ENCODE measurements at places on chromosomes 12 and 14.

DNA sequence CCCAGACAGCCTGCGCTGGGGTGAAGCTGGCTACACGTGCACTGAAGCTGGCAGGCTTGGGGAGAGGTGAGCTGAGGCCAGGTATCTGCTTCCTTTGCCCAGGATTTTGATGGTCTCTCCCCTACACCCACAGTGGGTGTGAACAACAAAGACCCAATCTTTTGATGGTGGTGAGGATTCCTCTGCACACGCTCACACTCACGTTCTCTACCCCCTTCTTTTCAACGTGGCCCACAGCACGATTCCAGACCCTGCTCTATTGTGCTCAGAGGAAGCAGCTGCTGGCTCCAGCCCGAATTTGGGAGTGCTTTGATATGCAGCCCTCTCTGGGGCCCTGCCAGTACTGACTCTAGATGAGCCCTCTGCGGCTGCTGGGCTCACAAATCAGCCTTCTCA is 4.9 kb downstream of the CD9 start:
- no peak for DNase-seq

DNA sequence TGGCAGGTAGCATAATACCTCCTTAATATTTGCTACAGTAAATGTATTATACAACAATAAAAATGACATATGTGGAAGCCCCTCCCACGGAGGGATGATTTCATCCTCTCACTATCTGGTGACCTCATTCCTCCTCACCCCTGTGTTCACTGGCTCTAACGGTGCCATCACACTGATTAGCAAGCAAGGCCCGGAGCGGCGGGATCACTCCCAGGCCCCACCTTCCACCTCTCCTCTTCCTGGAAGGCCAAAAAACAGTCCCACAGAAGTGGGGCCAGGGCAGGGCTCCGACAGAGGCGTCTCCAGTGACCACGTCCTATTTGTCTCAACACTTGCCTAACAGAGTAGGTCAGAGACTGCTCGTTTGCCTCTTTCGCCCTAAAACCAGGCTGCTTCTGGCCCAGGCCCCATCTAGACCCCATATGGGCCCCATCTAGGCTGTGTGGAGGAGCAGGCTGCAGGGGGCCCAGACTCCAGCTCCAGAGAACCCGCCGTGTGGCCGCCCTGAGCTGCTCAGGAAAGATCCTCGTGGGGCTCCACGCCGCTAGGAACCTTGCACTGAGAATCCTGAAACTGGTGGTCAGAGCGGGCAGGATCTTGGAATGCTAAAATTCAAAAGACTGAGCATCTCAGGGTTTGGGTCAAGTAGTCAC is 3.7 kb downstream of the SELPLG start:
- no peak for DNase-seq

DNA sequence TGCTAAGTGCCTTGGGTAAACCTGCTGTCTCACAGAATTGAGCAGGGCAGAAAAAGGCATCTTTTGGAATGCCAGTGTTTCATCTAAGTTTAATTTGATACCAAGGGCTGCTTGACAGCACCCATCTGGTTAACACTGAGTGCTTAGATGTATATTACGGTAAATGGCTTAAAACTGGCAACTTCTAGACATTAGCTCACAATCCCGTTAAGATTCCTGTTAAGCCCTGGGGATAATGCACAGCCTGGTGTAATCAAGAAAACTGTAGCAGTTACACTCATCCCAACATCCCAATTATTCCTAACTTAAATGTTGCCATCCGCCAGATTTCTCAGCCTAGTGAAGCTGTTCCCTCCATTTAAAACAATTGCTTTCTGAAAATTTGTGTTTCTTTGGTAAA is 29.9 kb downstream of the PPFIBP1 start:
- DNase-seq = no peak

DNA sequence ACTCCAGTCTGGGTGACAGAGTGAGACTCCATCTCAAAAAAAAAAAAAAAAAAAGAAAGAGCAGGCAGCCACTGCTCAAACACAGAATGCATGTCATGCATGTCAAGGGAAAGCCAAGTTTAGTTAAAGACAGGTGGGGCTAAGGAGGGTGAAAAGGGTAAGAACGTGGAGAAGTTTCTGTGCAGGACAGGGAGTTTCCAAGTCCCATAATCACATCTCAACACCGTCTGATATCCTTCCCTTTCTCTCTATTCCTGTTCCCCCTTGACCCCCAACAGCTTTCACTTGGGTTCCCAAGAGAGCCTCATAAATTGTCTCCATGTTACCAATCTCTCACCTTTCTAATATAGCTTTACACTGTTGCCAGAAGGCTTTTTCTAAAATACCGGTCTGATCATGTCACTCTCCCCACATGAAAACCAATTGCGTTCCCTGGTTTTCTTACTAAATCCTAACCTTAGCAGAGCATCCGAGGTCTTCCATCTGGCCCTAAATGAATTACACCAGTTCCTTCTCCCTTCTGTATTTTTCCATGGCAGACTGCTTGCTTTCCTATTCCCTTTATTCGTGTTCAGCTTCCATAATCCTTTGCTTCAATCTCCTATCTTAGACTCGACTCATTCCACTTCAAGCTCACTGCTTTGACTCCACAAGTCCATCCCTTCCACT is 37.0 kb downstream of the LIMA1 start:
- DNase-seq = no peak

DNA sequence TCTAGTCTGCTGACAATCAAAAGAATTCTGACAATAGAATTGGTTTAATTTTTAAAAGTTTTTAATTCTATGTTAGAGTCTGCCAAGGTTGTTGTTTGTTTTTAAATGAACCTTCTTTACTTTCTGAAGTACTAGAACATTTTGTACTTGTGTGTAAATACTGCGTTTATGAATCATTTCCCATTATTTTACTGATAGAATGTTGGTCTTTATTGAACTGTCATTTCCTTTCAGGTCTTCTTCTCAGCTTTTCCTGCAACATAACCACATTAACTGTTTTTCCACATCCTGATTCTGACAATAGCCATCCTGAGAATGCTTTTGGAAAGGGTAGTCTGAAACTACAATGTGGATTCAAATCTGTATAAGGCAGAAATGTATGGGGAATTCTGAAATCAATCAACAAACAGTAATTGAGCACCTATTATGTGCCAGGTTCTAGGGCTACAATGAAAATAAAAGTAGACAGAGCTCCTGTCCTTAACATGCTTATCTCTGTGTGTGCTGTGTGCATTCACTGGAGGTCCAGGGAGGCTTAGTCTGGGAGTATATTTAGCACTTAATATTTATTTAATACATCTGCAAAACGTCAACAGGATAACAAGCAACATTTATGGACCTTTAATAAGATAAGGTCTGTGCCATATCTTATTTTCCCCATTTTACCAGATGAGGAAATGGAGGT is 73.1 kb upstream of the SLC38A2 start:
- no peak for DNase-seq

- DNase-seq = no peak
Observed at GRCh38 chr14:41000350-41000749, 606.3 kb upstream of the LRFN5 start.

- DNase-seq = no peak
Observed at GRCh38 chr12:106704081-106704480, 70.4 kb upstream of the RIC8B start.
